Hematopoietic multipotent progenitor cell treated with erythropoietin and hydrocortisone succinate and interleukin-3 and kit ligand, for 6 days (in vitro differentiated cells): ENCODE measurements at places on chromosomes 13 and 19.

- DNase-seq: no peak
These were observed 118.3 kb upstream of the RNF113B start for GRCh38 chr13:98295371-98295770.

GRCh38 chr13:43879755-43880181, at the start of gene LACC1:
TSS of gene LACC1 (plus strand) at chr13:43879904. CDS start at chr13:43880986, 1,082 bp downstream.
- DNase-seq: peak; percentile 47

- DNase-seq: no peak
These were observed 53.5 kb downstream of the KATNAL1 start for GRCh38 chr13:30253830-30254229.

DNA sequence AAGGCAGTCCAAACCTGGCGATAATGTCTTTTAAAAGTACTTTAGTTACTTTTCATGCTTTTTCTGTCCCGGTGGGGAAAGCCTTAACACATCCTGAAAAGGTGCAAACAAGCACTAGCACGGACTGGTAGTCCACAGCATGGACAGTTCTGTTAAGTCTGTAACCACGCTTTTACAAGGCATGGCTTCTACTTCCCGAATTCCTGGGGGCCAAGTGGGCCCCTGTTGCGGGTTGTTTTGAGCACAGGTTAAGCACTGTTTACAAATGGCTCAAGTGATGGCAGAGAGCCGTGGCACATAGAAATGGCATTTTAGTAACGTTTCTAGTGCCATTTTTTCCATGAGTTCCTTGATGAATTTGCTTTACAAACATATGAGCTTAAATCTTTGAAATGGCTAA, 37.6 kb downstream of the ZNF493 start:
- DNase-seq: no peak
